Stimulated activated CD8-positive, alpha-beta memory T cell treated with anti-CD3 and anti-CD28 coated beads, Interleukin-4, amount 100 ng/mL, for 48 hours (primary cell): ENCODE measurements at places on chromosomes 3 and 15.

- DNase-seq, result peak; percentile 28
Observed at GRCh38 chr3:142850395-142851023, 38.4 kb downstream of the PCOLCE2 start.

DNA sequence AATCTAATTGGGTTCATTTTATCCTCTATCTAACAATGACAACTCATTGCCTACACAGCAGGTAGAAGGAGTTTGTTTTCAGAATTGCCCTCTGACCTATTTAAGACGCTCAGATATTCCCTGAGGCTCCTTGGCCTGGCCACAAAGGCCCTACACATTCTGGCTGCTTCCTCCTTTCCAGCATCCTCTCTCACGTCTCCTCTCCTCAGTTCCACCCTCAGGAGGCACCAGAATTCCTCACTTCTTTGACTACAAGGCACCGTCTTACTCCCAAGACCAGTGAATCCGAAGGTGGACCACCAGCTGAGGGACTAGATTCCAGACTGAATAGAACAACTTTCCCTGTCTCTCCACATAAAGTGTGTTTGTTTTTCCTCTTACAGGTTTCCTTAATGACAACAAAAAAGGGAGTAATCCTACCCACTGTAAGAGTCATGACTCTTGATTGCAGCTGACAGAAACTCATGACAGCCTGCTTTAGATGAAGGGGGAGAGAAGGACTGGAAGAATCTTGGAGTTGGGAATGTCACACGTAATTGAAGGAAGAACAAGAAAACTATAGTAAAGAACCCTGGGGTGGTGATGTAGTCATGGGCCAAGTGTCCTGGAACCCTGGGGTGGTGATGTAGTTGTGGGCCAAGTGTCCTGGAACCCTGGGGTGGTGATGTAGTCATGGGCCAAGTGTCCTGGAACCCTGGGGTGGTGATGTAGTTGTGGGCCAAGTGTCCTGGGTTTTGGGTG is 22.0 kb upstream of the MUC20 start:
- no peak for DNase-seq

- DNase-seq, result no peak
Observed at GRCh38 chr3:168622795-168623194, 527.1 kb upstream of the GOLIM4 start.

- no peak for DNase-seq
Observed at GRCh38 chr15:62051166-62051565, 9.1 kb downstream of the VPS13C start.

GRCh38 chr15:91116113-91117067 is 16.3 kb downstream of the SV2B start:
- DNase-seq, result no peak

GRCh38 chr3:13239467-13239760 is 166.2 kb upstream of the IQSEC1 start:
- no peak for DNase-seq

- no peak for DNase-seq
Observed at GRCh38 chr15:88950600-88951160, 37.5 kb upstream of the MFGE8 start.

DNA sequence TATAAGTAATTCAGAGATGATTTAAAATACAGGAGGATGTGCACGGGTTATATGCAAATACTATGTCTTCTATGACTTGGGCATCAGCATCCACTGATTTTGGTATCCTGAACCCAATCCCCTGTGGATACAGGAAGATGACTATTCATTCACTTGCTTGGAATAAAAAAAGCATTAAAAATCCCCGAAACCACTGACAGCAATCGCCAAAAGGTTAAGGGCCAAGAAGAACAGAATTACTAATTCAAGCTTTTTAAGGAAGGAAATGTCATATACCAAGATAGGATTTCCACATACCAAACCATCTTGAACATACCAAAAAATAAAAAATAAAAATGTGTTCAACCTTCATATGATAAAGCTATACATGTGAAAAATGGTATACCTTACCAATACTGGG is 93.7 kb downstream of the DLG1 start:
- DNase-seq, result no peak

- DNase-seq, result no peak
Observed at GRCh38 chr3:109224333-109224732, 87.8 kb downstream of the C3orf85 start.

DNA sequence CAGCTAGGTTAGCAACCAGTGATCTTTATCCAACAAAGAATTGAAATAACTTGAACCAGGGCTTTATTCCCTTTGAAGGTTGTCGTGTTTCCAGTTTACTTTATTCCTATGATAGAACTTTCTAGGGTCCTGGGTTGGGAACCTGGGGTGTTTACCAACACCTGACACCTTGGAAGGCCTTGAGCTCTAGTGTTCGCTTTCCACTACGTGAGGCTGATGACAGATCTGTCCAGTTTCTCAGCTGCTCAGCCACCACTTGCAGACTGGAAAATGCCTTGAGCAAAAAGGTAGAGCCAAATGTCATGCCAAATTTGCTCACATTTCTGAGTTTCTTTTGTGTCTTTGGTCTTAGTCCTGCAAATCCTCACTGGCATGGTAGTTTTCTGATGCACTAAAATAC is 227.2 kb downstream of the ADAMTSL3 start:
- no peak for DNase-seq

DNA sequence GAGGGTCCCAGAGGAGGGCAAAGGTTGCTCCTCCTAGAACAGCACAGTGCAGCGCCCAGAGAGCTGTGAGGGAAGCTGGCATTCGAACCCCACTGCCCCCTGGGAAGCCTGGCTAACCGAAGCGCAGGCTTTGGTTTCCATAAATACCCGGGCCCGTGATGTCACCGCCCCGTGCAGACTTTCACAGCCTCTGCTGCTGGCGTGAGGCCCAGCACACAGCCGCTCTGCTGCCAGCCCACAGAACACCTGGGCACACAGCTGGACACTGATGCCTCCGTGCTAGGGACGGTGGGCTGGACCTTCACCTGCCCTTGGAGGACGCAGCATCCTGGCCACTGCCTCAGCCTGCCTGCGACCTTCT is 1.0 kb downstream of the IQSEC1 start:
- DNase-seq, result no peak

GRCh38 chr3:34132069-34132692 is 333.8 kb downstream of the PDCD6IP start:
- no peak for DNase-seq
